ENCODE measurements at places on chromosomes 3 and 15.

GRCh38 chr3:130732501-130732900 is 14.1 kb downstream of the PIK3R4 start:
- H3K36me3 ChIP-seq: peaks cover 5% of the 10 kb centered on the region
- DNase-seq: no peak
- H3K4me3 ChIP-seq: no peak overlapping the region
- H3K27ac ChIP-seq: no peak overlapping the region

DNA sequence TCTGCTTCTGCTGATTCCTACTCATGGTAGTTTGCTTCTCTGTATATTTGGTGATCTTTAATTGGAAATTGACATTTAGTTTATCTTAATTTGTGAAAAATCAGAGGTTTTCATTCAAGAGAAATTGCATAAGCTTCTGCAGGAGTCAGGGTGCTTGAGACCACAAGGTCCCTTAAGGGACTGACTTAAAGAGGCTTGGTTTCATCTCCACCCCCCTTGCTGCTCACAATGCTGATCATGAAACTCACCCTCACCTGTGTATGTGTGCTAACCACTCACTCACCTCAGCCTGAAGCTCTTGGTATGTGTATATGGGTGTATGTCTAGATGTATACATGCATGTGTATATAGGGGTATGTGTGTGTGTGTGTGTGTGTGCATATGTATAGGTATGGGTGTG is 11.4 kb downstream of the PGPEP1L start:
- H3K4me1 ChIP-seq: no peaks in the 10 kb centered on the region
- no peak for DNase-seq
- H3K27ac ChIP-seq: no peak overlapping the region

DNA sequence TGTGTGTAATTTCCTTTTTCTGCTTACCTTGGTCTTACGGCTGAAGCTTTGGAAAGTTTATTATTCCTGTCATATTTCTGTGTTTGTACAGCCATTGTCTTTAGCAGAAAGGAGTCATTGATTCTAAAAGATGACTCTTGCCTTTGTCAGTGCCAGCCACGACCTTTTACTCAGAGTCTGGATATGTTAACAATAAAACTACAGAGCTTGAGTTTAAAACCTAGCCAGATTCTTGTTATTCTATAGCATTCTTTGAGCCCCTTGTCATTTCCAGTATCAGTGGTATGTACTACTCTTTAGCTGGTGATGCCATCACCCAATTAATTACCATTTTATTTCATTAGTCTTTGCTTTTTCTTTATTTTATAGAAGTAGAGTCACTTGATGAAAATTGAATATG is 142.4 kb downstream of the TCF12 start:
- H3K27me3 ChIP-seq: no peaks in the 10 kb centered on the region
- H3K27ac ChIP-seq: no peak overlapping the region
- H3K36me3 ChIP-seq: no peaks in the 10 kb centered on the region
- no peak for DNase-seq

- DNase-seq: no peak
- no peak overlapping the region for H3K27ac ChIP-seq
- H3K4me3 ChIP-seq: no peak overlapping the region
- H3K27me3 ChIP-seq: no peaks in the 10 kb centered on the region
These were observed 99.1 kb downstream of the MESD start for GRCh38 chr15:80890341-80891005.

DNA sequence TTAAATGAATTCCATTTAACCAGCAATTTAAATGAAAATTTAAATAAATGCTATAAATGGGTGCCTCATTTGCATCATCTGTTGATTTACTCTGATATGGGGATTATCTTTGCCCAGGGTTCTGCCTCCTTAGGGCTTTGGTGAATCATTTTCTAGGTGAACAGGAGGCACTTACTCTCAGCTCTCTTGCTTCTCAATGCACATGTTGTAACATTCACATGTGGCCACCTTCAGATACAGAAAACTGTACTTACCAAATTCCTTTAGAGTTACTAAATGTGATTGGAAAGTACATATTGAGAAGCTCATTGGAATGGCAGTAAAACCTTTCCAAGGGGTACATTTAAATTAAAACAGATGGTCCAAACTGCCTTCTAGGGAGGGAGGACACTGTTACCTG is 20.8 kb downstream of the GADL1 start:
- no peak for DNase-seq
- no peak overlapping the region for H3K27ac ChIP-seq
- no peaks in the 10 kb centered on the region for H3K36me3 ChIP-seq
- H3K27me3 ChIP-seq: no peaks in the 10 kb centered on the region

- H3K36me3 ChIP-seq: no peaks in the 10 kb centered on the region
- DNase-seq: no peak
- H3K27me3 ChIP-seq: no peaks in the 10 kb centered on the region
- H3K4me3 ChIP-seq: no peak overlapping the region
- H3K27ac ChIP-seq: no peak overlapping the region
These were observed 9.6 kb upstream of the MYZAP start for GRCh38 chr15:57582090-57582489.

- no peak overlapping the region for H3K4me3 ChIP-seq
- DNase-seq: no peak
- no peaks in the 10 kb centered on the region for H3K36me3 ChIP-seq
- no peaks in the 10 kb centered on the region for H3K27me3 ChIP-seq
These were observed 12.1 kb downstream of the VEPH1 start for GRCh38 chr3:157491136-157491535.

DNA sequence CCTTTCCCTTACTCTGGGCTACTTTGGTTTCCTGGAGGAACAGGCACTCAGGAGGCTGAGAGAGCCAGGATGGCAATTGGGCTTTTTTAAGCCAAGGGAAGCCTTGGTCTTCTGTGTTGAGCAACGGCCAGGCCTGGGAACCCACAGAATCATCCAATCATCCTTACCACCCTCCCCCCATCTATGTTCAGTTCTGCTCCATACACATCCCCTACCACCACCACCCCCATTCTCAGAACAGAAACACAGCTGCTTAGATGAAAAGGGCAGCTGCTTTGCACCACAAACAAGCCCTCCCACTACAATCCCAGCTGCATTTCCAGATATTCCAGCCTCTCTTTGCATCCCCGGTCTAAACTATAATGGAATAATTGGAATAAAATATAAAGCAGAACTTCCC is 21.0 kb downstream of the SEMA5B start:
- H3K27ac ChIP-seq: no peak overlapping the region
- no peaks in the 10 kb centered on the region for H3K36me3 ChIP-seq
- H3K4me3 ChIP-seq: no peak overlapping the region
- H3K4me1 ChIP-seq: no peaks in the 10 kb centered on the region

- H3K27me3 ChIP-seq: no peaks in the 10 kb centered on the region
- peaks cover 25% of the 10 kb centered on the region for H3K4me1 ChIP-seq
- peak overlapping the region; percentile 50 for H3K27ac ChIP-seq
- peaks cover 8% of the 10 kb centered on the region for H3K36me3 ChIP-seq
- H3K4me3 ChIP-seq: no peak overlapping the region
These were observed 17.5 kb downstream of the RFTN1 start for GRCh38 chr3:16496008-16496407.

DNA sequence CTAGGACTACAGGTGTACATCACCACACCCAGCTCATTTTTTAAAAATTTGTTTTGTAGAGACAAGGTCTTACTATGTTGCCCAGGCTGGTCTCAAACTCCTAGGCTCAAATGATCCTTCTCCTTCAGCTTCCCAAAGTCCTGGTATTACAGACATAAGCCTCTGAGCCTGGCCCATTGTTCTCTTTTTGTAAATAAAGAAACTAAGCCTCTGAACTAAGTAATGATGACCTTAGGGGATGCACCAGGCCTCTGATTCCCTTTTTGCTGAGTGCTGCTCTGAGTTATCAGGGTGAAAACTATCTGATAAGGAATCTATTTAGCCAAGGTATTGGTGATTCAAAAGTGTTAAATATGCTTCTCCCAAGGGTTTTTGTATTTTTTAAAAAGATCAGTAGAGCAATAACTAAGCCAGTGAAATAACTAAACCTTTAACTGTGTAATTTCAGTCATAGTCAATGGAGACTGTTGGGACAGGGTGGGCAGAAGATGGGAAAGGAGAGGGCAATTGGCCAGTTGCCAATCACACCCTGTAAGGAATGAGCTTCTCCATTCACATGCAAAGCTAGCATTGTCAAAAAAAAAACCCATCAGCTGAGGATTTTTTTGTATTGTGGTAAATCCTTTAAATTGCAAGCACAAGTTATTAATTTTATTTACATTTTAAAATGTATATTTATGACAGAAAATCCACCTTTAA is 194.8 kb upstream of the PFN2 start:
- no peak overlapping the region for H3K4me3 ChIP-seq
- no peak for DNase-seq
- no peak overlapping the region for H3K27ac ChIP-seq
- H3K4me1 ChIP-seq: peaks cover 14% of the 10 kb centered on the region
- no peaks in the 10 kb centered on the region for H3K27me3 ChIP-seq

GRCh38 chr3:39108200-39108710 is 775 bp downstream of the TTC21A start:
- peaks cover 14% of the 10 kb centered on the region for H3K4me1 ChIP-seq
- no peak for DNase-seq
- peak overlapping the region; percentile 97 for H3K27ac ChIP-seq
- no peaks in the 10 kb centered on the region for H3K27me3 ChIP-seq

DNA sequence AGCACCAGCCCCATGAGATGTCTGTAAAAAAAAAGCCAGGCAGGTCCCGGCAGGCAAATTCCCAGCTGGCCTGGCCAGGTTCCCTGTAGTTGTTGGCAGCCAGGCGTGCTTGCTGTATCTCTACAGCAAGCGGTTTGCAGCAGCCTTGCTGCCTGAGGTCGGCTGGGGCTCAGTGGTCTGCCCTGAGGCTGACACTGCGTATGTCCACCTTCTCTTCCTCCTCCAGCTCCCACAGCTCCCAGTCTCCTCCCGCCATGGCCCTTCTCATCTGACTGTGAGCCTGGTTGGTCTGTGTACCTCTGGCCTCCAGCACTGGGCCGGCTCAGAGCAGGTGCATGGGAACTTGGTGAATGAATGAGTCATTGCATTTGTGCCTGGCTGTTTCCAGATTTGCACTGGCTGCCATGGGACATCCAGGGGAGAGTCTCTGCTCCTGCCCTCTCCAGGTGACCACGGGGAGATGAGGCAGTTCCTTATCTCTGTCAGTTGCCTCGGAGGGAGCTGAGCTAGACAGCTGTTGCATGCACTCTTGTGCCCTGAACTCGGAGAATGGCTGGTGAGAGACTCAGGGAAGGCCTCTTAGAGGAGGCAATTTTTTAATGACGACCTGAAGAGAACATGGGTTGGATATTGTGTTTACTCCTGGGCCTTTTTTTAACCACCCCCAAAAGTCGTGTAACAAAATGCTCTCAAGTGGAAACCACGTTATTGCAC is 43.0 kb downstream of the SPSB4 start:
- no peak for DNase-seq
- H3K36me3 ChIP-seq: no peaks in the 10 kb centered on the region

- DNase-seq: no peak
- peaks cover 35% of the 10 kb centered on the region for H3K4me1 ChIP-seq
- H3K27ac ChIP-seq: no peak overlapping the region
- H3K4me3 ChIP-seq: no peak overlapping the region
- H3K27me3 ChIP-seq: no peaks in the 10 kb centered on the region
These were observed 228.8 kb upstream of the BHLHE40 start for GRCh38 chr3:4750306-4750968.

GRCh38 chr15:71559098-71559497 is 251.3 kb upstream of the NR2E3 start:
- no peak overlapping the region for H3K27ac ChIP-seq
- H3K4me3 ChIP-seq: no peak overlapping the region
- H3K4me1 ChIP-seq: peaks cover 6% of the 10 kb centered on the region
- DNase-seq: no peak
- no peaks in the 10 kb centered on the region for H3K36me3 ChIP-seq

GRCh38 chr15:50353251-50353974 is 1.6 kb downstream of the GABPB1 start:
- H3K27me3 ChIP-seq: no peaks in the 10 kb centered on the region
- H3K27ac ChIP-seq: peak overlapping the region; percentile 98
- H3K36me3 ChIP-seq: no peaks in the 10 kb centered on the region
- DNase-seq: no peak
- peak overlapping the region; percentile 86 for H3K4me3 ChIP-seq

GRCh38 chr15:51726302-51727073 is 11.0 kb downstream of the LYSMD2 start:
- H3K36me3 ChIP-seq: peaks cover 5% of the 10 kb centered on the region
- H3K27ac ChIP-seq: no peak overlapping the region
- DNase-seq: no peak
- H3K27me3 ChIP-seq: no peaks in the 10 kb centered on the region
- peaks cover 24% of the 10 kb centered on the region for H3K4me1 ChIP-seq

- H3K4me1 ChIP-seq: no peaks in the 10 kb centered on the region
- H3K27ac ChIP-seq: no peak overlapping the region
- no peak for DNase-seq
These were observed 254.5 kb upstream of the CFAP20DC start for GRCh38 chr3:59304296-59304695.

DNA sequence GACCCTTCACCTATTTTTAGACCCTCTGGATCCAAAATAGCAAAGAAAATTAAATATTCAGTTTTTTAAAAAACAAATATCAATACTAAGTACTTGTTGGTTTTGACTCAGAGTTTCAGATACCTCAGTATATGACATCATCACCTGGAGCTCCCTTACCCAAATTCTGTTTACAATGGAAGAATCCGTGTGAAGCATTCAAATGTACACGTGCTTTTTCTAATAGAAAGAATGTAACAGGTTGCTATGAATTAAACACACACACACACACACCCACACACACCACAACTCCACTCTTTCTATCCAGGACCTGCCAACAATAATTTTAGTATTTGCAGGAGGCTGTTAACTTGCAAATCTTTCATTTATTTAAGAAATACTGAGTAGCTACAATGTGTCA is 221.8 kb downstream of the THRB start:
- H3K36me3 ChIP-seq: no peaks in the 10 kb centered on the region
- H3K27ac ChIP-seq: peak overlapping the region; percentile 41
- peaks cover 22% of the 10 kb centered on the region for H3K4me1 ChIP-seq
- H3K27me3 ChIP-seq: no peaks in the 10 kb centered on the region
- no peak overlapping the region for H3K4me3 ChIP-seq

DNA sequence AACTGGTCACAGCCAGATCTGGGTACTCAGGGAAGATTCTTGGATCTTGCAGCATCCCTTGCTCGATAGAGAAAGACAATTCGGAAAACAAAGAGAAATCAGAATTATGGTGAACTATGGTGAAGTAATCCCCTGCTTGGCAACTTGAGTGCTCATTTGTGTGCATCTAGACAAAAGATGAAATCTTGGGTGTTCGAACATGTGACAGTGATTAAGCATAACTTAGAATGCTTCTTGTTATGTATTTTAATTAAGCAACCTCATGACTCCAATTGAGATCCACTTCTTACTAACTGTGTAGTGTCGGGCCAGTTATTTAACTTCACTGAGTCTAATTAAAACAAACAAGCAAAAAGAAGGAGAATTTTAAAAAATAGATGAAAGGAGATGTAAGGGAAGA is 56.5 kb downstream of the ZNF385D start:
- H3K4me3 ChIP-seq: no peak overlapping the region
- no peaks in the 10 kb centered on the region for H3K27me3 ChIP-seq
- H3K36me3 ChIP-seq: no peaks in the 10 kb centered on the region
- DNase-seq: no peak

- H3K27me3 ChIP-seq: no peaks in the 10 kb centered on the region
- no peaks in the 10 kb centered on the region for H3K4me1 ChIP-seq
- no peak overlapping the region for H3K4me3 ChIP-seq
- DNase-seq: no peak
- H3K36me3 ChIP-seq: no peaks in the 10 kb centered on the region
These were observed 7.2 kb upstream of the P2RY12 start for GRCh38 chr3:151391720-151392119.
